ENCODE measurements at places on chromosomes 16 and 17.

GRCh38 chr17:40447148-40447644 lies 3.9 kb downstream of the IGFBP4 start:
- DNase-seq: no peak

DNA sequence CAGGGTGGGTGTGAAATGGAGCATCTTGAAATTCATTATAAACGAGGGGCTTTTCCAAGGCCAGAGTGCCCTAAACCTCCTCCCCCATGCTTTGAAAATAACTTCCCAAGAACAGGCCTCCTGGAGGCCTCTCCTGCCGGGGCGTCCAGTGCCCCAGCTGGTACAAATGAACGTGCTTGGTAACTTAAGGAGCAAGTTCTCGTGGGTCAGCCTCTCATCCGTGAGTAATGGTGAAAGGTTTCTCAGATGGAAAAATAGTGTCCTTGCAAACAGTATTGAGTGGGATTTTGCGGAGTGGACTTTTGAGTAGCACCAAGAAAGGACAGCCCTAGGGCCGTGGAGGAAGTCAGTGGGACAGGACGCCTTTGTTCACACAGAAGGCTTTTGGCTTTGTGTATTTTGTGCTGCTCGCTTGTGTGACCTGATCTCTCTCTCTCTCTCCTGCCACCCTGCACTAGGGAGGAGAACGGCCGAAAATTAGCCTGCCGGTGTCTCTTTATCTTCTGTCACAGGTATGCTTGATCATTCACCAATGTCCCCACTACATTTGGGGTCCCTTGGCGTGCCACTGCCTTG lies 34.6 kb downstream of the CLEC16A start:
- no peak for DNase-seq

GRCh38 chr17:73639322-73639721 lies 4.9 kb downstream of the SDK2 start:
- no peak for DNase-seq

GRCh38 chr17:5031365-5032082 lies 3.7 kb downstream of the SLC52A1 start:
- DNase-seq: peak; percentile 77

DNA sequence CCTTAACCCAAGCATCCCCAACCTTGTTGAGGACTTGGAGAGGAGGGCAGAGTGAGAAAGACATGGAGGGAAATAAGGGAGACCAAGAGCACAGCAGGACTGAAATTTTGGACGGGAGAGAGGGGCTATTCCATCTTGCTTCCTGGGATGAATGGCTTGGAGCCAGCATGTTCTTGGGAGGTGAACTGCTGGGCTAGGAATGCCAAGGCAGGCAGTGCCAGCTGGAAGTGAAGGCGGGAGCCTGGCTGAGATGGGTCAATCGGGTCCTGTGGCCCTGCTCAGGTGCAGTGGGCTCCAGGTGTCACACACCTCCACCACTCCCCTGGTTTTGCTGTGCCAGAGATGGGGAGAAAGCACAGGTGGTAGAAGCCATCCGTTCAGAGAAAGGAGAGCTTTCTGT lies 25.5 kb downstream of the WNT9B start:
- DNase-seq: no peak

- no peak for DNase-seq
Observed at GRCh38 chr17:3956327-3956957, 7.8 kb downstream of the ATP2A3 start.
